ENCODE measurements at places on chromosomes 1 and 21.

GRCh38 chr1:184590163-184590750 lies 164.4 kb downstream of the EDEM3 start:
- no peak for DNase-seq

DNA sequence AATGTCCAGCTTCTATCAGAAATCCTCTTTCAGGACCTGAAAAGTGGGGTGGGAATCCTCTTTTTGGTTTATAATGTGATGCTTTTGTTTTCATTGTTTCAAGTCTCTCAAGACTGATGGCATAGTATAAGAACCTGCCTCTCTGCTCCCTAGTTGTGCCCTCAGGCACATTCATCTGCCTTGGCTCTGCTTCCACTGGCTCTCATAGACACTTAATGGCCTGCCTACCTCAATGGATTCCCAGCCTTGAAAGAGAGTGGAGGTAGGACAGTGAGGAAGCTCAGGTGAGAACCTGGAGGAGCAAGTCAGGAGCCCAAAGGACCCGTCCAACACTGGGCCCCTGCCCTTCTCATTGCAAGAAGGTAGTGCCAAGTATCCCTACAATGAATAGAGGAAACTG lies 4.8 kb downstream of the TTLL7 start:
- no peak for DNase-seq

- no peak for DNase-seq
Measured at GRCh38 chr1:248243204-248243603, 12.0 kb downstream of the OR2M4 start.

DNA sequence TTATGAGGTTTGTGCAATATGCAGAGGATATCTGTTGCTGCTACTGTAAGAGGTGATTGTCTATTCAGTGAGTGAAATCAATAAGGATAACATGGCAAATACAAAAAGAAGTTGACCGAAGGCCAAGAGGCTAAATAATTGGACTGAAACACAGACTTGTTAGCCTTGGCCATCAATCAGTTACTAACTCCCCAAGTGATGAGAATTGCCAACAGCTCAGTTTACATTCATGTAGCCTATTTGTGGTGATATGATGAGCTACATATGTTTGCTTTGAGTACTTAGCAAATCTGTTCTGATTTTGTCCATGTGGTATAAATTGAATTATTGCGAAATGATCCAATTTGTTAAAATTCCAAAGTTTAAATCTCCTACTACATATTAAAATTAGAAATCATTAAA lies 68.6 kb upstream of the VAV3 start:
- DNase-seq, result no peak

GRCh38 chr1:22745669-22746585 lies 35.3 kb downstream of the EPHB2 start:
- DNase-seq, result no peak

DNA sequence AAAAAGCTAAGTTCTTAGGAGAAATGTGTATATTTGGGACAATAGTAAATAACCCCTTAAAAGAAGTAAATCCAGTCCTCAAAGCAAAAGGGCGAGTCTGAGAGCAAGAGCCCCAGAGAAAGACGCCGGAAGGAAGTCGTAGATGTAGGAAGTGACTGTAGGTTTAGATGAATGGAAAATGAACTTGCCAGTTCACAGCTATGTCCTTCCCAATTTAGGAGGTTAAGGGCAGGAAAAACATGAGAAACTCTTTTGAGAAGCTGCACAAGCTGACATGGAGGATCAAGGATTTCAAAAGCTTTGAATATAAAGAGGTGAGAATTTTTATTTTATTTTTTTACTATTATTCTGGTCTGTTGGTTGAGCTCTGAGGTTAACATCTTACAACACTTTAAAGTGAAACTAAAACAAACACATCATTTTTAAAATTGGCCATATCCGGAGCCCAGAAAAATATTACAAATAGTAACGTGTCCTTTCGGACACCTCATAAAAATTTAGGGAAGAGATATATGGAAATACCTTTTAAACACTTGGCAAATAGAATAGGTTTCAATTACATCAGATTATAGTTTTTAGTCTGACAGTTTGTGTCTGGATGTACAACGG lies 1178.6 kb downstream of the MRPL39 start:
- DNase-seq, result no peak

GRCh38 chr21:44514746-44515358 lies 25.1 kb downstream of the KRTAP10-1 start:
- no peak for DNase-seq

DNA sequence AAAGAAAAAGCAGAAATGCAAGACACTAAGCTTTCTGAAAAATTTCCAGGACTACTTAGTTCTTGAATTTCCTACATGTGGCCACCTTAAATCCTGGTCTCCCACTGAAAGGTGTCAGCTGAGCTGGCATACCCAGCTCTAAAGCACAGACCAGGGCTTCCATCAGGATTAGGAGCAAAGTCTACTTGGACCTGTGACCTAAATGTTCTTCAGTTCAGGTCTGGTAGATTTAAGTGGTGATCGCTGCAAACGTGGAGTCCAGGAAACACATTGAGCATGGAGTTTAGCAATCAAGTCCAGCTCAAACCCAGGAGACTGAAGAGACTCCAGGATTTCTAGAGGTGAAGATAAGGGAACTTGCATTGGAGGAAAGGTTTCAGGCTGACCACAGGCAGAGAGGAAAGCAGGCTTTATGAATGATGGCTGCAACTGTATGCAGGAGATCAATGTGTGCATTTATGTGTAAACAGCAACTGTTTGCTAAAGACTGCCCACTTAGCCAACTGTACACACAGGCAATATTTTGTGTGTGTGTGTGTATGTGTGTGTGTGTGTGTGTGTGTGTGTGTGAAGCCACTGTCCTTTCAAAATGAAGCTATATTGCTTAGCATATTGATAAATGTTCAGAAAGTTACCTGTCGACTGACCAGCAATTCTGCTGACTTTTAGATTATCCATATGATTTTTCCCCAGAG lies 75.2 kb downstream of the LMX1A start:
- DNase-seq, result no peak

- no peak for DNase-seq
Measured at GRCh38 chr1:190540366-190540765, 62.7 kb upstream of the BRINP3 start.
